ENCODE measurements at places on chromosomes 2 and 18.

DNA sequence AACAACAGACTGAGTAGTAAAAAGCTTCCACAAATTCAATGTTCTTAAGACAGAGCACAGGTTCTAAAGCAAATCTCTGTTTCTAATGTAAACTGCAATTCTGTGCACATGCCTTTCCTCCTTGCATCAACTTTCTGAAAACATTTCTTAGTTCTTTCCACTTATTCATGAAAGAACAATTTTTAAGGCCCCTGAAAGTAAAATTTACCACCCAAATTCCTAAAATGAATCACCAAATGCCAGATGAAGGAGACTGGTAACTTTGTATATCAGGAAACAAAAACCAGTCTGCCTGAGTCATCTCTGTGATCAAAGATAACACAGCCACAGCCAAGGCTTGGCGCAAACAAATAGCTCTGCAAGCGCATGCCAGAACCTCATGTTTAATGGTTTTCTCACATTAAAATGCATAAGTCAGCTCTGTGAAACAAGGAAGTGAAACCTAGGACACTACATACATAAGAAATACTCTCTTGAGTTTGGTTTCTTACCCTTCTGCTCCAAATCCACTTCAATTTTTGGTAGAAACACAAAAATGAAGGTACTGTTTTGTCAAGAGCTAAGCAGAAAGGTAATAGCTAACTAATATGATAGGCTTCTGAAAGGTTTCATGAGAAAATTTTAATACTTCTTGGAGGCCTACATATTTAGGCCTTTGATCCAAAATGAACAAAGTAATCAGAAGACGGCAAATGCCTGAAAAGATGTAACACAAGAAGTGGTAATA lies 169.4 kb downstream of the THADA start:
- DNase-seq, result peak; percentile 74

GRCh38 chr2:179677077-179677688 lies 184.2 kb downstream of the ZNF385B start:
- peak; percentile 47 for DNase-seq

- DNase-seq, result no peak
These were observed 7.9 kb downstream of the IL1RN start for GRCh38 chr2:113135317-113135716.

DNA sequence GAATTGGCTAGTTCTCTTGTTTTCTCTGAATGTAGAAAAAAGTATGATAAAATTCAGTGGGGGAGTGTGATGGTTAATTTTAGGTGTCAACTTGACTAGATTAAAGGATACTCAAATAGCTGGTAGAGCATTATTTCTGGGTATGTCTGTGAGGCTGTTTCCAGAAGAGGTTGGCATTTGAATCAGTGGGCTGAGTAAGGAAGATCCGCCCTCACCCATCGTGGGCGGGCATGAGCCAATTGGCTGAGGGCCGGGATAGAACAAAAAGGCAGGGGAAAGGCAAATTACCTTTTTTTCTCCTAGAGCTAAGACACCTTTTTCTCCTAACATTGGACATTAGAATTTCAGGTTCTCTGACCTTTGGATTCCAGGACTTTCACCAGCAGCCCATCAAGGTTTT lies 667.6 kb upstream of the SLC8A1 start:
- no peak for DNase-seq

- no peak for DNase-seq
These were observed 22.1 kb downstream of the PKP4 start for GRCh38 chr2:158478816-158479215.

DNA sequence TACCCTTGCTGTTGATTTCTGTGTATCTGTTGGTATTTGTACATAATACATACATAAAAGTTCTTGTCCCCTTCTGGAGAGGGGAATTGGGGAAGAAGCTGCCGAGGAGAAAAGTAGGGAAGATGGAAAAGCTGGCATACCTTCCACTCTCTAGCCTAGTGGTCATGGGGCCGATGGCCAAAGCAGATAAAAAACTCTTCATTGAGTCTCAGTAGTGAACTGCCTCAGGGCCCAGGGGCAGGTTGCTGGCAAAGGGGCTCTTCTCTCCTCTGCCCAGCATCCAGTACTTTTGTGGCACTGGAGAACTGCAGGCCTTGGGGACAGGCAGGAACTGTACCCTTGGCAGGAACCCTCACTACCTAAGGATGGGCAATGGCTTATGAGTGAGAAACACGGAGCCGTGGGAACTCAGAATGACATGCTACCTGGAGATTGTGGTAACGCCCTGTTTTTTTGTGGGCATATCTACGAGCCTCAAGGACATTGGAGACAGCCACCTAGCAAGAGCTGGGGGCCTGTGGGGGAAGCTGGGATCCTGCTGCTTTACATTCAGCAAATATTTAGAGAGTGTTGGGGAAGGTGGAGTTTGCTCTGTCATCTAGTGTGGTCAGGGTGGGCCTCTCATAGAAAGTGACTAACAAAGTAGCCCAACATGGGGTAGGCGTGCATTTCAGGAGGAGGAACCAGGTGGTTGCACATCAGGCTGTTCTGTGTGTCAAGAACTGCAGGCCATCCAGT lies 22.6 kb upstream of the ITGB6 start:
- no peak for DNase-seq

DNA sequence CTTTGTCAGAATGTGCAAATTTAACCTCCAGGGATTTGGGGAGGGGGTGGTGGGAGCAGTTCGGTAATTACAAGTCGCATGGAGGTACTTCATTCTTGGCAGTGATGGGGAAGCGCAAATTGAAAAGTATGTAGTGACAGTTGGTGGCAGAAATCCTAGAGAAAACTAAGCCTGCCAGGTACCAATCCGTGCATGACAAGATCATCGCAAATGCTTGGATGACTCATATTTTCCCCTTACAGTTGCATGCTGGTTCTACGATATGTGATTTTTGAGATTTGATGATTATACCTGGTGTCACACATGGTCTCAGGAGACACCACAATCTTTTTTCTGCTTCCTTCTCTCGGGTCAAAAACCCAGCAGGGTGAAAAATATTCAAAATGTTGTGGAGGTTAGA lies 479.7 kb upstream of the ID2 start:
- DNase-seq, result no peak

GRCh38 chr18:45627204-45627526 lies 11.9 kb downstream of the SLC14A2 start:
- DNase-seq, result no peak

- no peak for DNase-seq
These were observed 630.8 kb upstream of the SLC39A10 start for GRCh38 chr2:195026261-195026660.

DNA sequence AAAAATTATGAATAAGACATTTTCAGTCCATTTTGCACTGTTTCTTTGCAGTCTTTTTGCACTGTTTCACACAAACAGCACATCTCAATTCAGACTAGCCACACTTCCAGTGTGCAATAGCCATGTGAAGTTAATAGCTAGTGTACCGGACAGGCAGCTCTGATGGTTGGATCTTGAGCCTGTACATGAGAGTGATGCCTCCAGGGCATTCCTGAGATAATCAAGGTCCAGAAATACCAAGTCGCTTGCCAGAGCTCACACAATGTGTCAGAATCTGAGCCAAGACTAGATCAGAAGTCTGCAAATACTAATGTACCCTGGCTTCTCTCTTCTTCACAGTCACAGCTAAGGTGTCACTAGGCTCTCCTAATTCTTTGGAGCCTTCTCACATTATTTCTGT lies 180.2 kb downstream of the OSR1 start:
- no peak for DNase-seq

DNA sequence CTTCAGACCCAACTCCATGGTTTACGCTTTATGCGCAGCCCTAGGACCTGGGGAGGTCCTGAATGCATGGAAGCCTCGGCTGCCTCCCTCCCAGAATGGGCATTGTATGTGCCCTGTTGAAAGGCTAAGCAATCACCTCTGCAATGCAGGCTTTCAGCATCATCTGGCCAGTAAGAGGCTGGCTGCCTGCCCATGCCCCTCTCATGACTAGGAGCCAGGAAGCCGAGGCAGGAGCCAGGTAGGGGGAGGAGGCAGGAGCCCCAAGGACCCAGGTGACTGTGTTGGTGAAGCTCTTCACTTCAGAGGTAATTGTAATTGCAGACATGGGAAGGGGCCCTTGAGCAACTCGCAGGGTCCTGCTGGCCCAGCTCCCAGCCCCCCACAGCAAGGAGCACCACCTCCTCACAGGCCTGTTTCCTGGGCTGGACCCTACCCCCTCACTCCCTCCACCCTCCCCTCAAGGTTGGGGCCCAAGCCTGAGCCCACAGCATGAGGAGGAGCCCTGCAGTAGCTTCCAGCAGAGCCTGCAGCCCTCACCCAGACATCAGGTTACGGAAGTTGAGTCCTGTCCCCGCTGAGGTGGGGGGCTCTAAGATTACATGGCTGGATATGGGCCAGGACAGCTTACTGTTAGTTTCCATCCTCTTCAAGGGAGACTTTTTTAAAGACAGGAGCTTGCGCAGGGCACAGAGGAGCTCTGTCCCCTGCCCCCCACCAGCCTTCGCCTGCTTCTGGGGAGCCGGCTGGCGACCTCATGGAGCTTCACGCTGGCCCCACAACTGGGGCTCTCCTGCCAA lies 21.9 kb downstream of the CRACDL start:
- DNase-seq, result no peak

GRCh38 chr2:239236808-239237205 lies 164.0 kb downstream of the HDAC4 start:
- no peak for DNase-seq

DNA sequence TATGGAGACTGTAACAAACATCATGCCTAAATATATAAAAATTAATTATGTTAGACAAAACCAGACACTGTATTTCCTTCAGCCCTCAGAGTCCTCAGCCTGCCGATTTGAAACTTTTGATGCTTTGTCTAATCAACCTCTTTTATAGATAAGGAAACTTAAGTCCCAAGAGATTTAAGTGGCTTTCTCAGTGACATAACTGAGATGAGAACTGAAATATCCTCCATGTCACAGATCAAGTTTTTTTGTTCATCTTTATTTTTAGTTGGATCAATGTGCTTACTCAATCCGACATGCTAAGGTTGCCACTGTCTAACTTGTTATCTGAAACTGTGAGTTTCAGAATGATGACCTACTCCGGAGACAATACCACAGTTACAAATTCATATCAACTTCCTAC lies 72.3 kb downstream of the BARD1 start:
- DNase-seq, result no peak

- no peak for DNase-seq
These were observed 7.7 kb upstream of the DNMT3A start for GRCh38 chr2:25349397-25349796.

DNA sequence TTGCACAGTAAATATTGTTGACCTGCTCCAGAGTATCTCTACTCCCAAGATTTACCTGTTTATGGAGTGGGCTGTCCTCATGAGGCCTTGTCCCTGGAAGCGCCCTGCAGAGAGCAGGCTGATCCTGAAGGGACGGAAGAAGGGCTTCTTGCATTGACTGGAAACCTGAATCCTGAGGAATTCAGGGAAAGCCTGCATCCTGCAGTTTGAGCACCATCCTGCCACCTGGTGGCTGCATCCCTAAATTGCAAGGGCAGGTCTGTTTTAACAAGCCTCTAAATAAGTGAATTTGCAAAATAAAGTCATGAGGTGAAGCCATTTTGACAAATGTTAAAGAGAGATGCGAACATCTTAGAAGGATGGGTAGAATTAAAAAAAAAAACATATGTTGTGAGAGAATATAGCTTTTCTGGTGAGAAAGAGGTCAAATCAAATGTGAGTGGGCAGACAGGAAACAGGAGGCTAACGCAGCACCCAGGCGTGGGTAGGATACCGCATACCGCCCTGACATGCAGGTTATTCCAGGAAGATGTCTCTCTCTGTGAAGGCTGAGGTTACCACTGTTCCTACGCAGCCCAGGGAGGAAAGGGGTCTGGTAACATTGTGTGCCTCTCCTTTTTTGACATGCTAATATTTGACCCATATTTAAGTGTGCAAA lies 754.9 kb downstream of the RNF144A start:
- DNase-seq, result peak; percentile 50

GRCh38 chr18:61893971-61894750 lies 1.4 kb upstream of the RNF152 start:
- no peak for DNase-seq

DNA sequence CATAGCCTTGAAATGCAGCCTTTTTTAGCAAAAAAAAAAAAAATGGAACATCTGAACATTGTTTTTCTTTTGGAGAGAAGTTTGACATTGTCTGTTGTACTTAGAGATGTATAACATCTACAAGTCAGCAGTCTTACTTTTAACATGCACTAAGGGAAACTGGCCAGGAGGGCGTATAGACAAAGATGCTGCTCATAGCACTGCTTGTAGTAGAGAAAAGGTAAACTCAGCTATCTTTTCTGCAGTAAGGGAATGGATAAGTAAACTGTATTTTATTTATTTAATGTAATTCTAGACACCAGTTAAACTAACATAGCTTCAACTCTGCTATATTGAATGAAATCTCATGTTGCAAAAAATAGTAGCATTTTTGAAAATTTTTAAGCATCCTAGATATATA lies 489.6 kb downstream of the PTPRM start:
- DNase-seq, result no peak

DNA sequence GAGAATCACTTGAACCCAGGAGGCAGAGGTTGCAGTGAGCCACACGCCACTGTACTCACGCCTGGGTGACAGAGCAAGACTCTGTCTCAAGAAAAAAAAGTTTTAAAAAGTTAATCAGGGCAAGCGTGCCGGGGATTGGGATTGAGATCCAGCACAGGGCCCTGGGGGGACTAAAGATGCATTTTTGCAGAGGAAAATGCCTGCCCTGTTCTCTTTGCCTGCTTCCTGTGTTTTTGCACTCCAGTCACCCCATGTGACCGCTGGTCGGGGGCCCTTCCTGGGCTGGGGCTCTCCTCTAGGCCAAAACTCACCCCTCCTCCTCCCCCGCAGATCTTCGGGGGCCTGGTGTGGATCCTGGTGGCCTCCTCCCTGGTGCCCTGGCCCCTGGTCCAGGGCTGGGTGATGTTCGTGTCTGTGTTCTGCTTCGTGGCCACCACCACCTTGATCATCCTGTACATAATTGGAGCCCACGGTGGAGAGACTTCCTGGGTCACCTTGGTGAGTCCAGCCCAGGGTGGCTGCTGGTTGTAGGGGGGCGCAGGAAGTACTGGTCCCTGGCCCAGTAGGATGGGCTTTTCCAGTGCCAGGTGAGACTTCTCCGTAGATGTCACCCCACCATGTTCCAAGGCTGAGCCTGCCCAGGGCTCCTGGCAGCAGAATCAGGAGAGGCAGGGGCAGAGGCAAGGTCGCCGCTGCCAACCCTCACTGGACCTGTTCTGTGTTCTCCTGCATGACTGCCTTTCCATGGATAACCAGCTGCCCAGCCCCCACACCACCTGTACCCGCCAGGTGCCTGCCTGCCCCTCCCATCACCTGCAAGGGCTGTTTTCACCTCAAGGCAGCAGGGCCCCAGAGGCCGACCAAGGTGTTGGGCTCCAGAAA lies 22.4 kb downstream of the MAL start:
- DNase-seq, result no peak

DNA sequence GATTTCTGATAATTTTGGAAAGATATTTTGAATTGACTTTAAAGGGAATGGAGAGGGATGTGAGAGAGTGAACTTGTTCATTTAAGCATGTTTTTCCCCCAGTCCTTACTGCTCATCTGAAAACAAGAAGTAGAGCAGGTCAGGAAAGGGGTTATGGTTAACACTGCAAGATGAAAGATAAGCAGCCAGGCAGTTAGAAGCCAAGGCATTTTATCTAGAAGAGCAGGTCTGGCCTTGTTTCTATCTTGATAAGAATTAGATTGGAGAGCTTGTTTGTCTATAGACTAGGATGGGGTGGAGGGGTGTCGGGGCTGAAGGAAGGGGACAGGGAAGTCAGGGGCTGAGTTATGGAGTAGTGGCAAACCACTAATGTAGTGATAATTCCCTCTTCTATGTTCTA lies 171.6 kb downstream of the IKZF2 start:
- DNase-seq, result no peak

GRCh38 chr18:54774981-54775665 lies 53.2 kb upstream of the RAB27B start:
- DNase-seq, result no peak

- no peak for DNase-seq
These were observed 551.7 kb downstream of the SLC4A3 start for GRCh38 chr2:220178991-220179695.
